NCI-H510A (cell line): ENCODE measurements at places on chromosomes 4 and X.

DNA sequence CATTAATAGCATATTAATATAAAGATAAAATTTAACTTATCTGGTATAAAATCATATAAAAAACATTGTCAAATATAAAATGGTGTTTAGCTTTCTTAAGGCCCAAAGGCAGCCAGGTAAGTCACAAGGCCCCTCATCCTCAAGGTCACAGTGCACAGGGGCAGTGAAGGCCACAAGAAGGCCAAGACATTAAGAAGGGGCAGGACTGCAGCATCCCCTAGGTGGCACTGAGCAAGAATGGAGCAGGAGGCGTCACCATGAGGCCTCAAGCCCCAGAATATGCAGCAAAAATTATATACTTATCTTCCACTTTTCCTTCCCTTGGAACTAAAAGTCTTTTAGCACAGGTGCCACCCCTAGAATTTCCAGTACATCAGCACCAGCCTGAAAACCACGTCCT lies 49.5 kb upstream of the MAGEA8 start:
- no peak for DNase-seq

DNA sequence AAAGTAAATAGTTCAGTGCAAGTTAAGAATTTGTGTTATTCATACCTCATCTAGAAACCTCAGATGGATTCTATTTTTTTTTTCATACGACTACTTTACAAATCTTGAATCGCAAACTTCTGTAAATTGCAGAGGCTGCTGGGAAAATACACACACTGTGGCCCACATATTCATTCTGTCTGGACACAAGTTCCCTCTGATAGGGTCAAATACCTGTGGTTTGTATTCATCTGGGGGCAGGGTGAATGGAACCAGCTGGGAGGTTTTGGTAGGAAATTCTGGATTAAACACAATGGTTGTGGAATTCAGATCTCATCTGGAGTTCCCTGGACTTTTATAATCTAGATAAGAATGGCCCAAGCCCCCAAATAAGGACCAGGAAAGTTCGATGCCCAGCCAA lies 56.2 kb downstream of the SPATA18 start:
- no peak for DNase-seq

GRCh38 chrX:134661295-134661694 lies 3.0 kb upstream of the PLAC1 start:
- DNase-seq: no peak

DNA sequence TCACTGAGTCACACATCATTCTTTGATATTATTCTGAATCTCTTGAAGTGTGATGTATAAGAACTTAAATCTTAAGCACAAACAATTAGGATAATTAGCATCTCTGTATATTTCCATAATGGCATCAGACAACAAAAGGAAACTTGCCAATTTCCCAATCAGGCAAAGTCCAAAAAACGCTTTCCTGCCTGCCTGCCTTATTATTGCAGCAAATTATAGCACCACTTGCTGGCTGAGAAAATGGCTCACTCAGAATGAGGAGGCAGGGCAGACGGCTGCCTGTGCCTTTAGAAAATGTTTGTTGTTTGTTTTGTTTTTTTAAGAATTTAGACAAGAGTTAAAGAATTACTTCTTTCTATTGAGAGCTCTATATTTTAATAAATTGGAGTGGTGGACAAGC lies 27.7 kb upstream of the NR3C2 start:
- no peak for DNase-seq

DNA sequence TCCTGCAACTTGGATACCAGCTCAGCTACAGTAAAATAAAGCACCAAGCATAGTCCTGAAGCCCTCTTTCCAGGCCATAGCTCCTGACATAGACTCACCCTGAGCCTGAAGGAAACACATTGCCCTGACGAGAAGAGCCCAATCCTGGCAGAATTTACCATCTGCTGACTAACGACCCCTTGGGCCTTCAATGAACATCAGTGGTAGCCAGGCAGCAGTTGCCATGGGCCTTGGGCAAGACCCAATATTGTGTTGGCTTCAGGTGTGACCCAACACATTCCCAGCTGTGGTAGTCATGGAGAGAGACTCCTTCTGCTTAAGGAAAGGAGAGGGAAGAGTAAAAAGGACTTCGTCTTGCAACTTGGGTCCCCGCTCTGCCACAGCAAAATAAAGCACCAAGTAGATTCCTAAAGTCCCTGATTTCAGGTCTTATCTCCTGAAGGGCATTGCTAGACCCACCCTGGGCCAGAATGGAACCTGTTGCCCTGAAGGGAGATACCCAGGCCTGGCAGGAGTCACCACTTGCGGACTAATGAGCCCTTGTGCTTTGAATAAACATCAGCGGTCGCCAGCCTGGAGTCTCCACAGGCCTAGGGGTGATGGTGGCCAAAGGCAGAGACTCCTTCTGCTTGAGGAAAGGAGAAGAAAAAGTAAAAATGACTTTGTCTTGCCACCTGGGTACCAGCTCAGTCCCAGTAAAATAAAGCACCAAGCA lies 902.6 kb downstream of the C4orf33 start:
- DNase-seq: no peak

DNA sequence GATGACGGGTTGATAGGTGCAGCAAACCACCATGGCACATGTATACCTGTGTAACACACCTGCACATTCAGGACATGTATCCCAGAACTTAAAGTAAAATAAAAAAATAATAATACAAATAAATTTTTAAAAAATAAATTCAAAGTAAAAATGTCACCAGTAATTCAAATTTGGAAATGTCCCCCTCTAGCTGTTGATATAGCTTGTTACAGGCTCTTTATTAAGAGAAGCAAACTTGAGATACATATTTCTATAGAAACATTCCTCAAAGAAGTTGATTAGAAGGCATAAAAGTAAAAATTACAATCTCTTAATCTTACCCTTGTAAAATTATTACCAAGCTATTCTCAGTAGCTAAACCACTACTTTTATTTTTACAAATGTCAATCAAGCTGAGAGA lies 1397.0 kb downstream of the FAM133A start:
- DNase-seq: no peak

- no peak for DNase-seq
These were observed 57.4 kb downstream of the PSAPL1 start for GRCh38 chr4:7377223-7377865.

GRCh38 chr4:88702782-88703181 lies 5.2 kb upstream of the NAP1L5 start:
- no peak for DNase-seq

- DNase-seq: no peak
These were observed 17.0 kb downstream of the DYNLT3 start for GRCh38 chrX:37830371-37830770.

- no peak for DNase-seq
These were observed 17.1 kb upstream of the GALNT7 start for GRCh38 chr4:173151496-173151895.

- peak; percentile 3 for DNase-seq
These were observed 147.9 kb downstream of the LRBA start for GRCh38 chr4:150867148-150867547.

DNA sequence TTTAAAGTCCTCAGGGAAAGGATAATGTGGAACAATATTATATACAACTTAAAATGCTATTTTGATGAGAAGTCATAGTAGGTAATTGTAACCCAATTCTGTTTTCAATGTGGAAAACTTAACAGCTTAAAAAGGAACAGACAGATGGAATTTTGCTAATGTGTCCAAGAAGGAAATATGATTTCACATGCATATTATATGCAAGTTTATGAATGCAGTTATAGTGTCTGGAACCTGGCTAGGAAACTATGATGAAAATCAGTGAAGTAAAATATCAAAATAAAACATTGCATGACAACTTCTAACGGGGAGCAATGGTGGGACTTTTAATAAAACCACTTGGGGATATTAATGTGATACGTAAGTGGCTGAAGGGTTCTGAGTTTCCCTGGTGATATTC lies 152.6 kb upstream of the HAND2 start:
- no peak for DNase-seq
